ENCODE measurements at places on chromosomes 7 and 10. TPM values are rescaled to one million over a fixed set of nuclear protein-coding genes. Genes with fewer than 3 reads are reported as not detected.

Gene SPDYE9
- total RNA-seq: not detected

Gene CLRN3
- 0.33 TPM for total RNA-seq

Gene DDC
- total RNA-seq: not detected

Gene CALCR
- total RNA-seq: not detected

Gene TLX1
- not detected for total RNA-seq

Gene WNT16
- total RNA-seq: not detected

Gene CYP2W1
- not detected for total RNA-seq

Gene SPRN
- not detected for total RNA-seq

Gene ZNRF2
- 7.2 TPM for total RNA-seq

Gene FAM221A
- 5.9 TPM for total RNA-seq

Gene LRRC72
- total RNA-seq: not detected

Gene NPSR1
- not detected for total RNA-seq

Gene SPDYE2
- not detected for total RNA-seq

Gene ZFYVE27
- 15.7 TPM for total RNA-seq

Gene MACROH2A2
- total RNA-seq: not detected

Gene PSAP
- 859 TPM for total RNA-seq

Gene ZNF679
- not detected for total RNA-seq

Gene TSPAN15
- total RNA-seq: 86.2 TPM
